ENCODE measurements at places on chromosomes 3 and 15. TPM values are rescaled to one million over a fixed set of nuclear protein-coding genes. Genes with fewer than 3 reads are reported as not detected.

DNA sequence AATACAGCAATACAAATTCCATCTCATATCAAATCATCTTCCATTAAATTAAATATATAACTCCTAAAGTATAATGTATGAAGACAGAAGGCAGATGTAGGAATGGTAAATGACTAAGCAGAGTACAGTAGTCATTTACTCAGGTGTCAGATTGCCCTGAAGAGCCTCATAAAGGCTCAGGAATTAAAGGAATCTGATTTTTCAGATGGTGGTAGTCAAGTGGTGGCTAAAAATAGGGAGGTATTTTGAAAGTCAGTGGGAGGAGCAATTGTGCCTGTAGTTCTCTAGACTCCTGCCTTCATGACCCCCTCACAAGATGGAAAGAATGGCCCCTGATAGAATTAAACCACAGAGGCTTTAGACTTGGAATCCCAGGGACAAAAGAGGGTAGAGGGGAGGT, 142.7 kb upstream of the SYNPR start:
- no peak for DNase-seq

DNA sequence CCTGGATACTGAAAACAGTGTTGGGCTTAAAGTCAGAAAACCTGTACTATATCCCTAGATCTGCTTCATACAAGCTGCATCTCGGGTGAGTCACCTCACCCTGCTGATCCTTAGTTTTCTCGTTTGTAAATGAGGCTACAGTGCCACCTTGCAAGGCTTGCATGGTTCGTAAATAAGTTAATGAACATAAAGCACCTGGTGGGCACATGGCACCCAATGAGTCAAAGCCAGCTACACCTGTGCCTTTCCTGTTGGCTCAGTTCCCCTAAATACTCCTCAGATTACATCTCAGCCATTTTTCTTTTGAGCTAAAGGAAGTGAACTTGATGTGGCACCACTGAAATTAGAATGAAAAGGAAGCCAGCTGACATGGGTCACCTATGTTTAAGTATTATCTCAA, 26.5 kb downstream of the RTP1 start:
- DNase-seq, result no peak

The RPUSD3 gene
- total RNA-seq, result 25.8 TPM

DNA sequence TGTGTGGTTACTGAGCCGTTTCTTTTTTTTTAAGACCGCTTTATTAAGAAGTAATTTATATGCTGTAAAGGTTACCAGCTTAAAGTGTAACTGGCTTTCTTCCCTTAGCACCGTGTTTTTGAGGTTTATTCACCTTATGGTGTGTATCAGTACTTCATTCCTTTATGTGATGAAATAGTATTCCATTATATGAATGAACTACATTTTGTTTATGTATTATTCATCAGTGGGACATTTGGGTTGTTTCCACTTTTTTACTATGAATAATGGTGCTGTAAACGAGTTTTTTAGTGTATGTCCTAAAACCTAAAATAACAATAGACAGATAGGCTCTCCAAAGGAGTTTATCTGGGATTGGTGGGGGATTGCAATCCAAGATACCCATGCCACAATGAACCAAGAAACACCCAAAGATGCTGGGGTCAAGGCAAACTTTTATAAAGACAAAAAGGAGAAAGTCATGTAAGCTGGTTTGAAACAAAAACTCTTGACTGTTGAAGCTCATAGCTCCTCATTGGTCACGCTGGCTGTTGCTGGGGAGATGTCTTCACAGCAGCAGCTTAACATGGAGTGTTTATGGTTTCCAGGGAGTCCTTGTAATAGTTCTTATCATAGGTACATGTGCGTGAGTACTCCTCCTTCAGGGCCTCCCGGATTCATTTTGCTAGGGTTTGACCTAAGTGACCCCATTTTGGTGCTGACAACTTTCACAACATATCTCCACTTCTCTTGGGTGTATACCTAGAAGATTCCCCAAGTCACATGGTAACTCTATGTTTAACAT, 16.0 kb downstream of the TM2D3 start:
- no peak for DNase-seq

The CCR3 gene
- not detected for total RNA-seq

The CLDN16 gene
- total RNA-seq, result not detected

DNA sequence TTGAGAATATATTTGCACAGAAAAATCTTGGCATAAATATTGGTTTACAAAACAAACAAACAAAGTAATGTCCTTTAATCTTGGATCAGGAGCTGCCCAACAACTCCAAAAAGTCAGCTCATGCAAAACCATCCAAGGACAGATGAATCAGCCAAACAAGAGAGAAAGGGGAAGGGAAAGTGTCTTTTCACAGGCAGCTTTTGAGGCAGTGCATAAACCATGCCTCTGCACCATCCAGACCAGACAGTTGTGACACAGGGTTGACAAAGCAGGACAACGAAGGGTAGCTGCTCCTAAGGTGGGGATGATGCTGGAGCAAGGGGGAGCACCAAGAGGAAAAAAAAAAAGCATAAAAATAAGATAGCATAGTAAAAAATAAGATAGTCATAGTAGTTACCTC, 8.7 kb downstream of the CD86 start:
- DNase-seq, result no peak

DNA sequence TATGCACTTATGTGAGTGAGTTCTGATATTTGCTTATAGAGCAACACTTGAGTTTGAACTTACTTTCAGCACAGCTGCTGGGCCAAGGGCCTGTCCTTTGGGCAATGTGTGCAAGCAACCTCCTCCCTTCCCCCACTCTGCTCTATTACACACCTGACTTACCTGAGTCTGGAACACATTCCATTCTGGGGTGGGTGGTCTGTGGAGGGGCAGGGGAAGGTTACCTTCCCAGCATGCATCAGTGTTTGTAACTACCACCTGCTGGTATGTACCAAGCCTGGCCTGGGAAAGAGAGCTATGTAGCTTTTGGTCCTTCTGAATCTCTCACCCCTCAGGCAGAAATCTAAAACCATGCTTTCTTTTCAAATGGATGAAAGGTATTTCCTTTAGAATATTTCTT, 103.0 kb downstream of the ISL2 start:
- DNase-seq, result no peak

The BUB1B gene
- total RNA-seq, result 0.54 TPM

DNA sequence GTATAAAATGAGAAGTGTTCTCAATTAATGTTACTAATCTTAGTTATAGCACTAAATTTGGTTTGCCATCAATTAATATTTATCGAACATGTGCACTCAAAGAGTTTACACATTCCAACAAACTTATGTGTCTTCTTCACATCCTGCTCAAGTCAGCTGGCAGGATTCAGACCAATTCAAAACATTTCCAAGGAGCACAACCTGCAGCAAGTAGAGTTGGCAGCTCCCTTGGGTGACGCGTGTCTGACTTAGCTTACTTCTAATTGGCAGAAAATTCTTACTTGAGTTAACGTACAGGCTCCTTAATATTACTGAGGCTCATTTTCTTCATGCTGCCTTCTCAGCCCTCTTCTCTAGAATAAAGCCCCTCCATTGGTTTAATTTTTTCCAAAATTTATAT, 110.4 kb upstream of the PFN2 start:
- DNase-seq, result no peak

DNA sequence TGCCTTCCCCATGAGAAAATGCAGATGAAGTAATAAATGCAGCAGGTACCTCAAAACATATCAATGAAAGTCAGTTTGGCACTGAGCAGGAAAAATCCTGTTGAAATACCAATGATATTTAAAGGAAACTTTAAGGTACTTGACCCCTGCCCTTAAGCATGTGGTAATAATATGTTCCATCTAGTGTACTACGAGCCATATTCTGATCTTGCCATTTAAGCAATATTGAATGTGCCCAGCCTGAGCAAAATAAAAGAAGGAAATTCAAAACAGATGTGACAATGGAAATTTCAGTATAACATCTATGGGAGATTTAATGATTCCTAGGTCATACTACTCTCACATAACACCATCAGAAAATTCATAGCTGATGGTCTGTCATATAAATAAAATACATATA, 191.8 kb upstream of the CGNL1 start:
- DNase-seq, result no peak

DNA sequence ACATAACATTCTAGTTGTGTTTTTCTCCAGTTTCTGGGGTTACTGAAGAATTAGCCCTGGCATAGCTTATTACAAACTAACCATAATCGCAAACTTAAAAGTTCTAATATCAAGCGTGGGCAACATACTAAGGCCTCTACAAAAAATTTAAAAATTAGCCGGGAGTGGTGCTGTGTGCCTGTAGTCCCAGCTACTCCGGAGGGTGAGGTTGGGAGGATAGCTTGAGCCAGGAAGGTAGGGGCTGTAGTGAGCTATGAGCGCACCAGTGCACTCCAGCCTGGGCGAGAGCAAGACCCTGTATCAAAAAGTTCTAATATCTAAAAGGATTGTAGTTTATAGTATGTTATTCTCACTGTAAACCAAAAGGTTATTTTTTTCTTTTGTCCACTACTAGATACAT, 1.1 kb downstream of the OIP5 start:
- DNase-seq, result no peak

DNA sequence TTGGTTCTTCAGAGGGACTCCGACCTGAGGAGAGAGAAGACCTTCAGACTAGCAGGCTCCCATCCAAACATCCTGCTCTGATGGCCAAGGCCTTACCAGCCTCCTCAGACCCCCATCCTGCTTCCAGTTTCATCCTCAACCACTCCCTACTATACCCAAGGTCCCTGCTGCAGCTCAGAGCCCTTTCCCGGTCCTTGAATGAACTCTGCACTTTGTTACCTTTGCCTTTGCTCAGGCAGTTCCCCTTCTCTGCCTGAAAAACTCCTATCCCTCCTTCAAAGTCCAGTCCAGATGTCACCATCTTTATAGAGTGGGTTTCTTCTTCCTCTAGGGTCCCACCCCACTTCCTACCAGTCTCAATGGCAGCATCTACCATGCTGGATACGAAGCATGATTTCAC, 13.1 kb downstream of the EFCAB12 start:
- no peak for DNase-seq

DNA sequence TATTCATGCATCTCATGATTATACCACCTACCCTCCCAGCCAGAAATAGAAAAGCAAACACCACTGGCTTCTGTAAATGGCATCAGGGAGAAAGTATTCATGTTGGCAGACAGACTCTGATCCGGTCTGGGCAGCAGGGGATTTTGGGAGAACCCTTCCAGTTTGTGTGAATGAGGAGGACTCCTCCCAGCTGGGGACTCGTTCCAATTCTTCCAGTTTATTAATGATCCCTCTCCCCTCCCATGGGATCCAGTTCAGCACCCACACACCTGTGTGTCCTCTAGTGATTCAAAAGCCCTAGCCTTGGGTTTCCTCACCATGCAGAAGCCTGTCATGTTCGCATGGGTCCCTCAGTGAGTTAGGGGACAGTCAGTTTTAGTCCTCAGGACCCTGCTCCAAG, 110.9 kb downstream of the IQSEC1 start:
- no peak for DNase-seq

The ARNT2 gene
- 10.0 TPM for total RNA-seq

- no peak for DNase-seq
Measured at GRCh38 chr3:11346416-11346815, 74.2 kb downstream of the ATG7 start.

- DNase-seq, result no peak
Measured at GRCh38 chr3:84136425-84136824, 822.4 kb upstream of the CADM2 start.

- DNase-seq, result no peak
Measured at GRCh38 chr15:81880314-81880713, 165.5 kb downstream of the MEX3B start.

DNA sequence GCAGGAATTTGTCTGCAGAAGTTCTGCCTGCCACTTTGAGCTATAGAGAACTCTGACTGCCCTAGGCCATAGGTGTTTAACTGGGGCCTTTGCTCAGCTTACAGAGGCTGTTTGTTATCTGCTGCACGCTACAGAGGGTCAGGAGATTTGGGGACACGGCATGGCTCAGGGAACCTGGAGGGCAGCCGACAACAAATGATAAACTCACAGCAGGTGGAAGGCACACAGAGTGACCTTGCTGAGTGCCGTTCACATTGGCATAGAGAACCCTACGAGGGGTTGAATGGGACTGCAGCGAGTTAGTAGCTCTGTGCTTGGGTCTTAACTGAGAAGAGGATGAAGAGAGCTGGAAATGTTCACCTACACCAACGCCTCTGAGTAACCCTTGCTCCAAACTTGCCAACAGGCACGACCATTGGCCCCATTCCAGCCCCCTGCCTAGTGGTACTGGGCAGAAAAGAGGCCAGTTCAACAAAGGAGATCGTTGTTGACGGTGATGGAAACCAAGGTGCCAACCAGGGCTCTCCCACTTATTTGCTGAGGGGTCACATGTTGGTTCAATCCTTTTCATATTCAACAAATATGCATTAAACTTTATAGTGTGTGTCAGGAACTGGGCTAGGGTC, 301.1 kb downstream of the NTRK3 start:
- DNase-seq, result no peak

The PLCH1 gene
- 0.09 TPM for total RNA-seq

The MESP1 gene
- 5.3 TPM for total RNA-seq

DNA sequence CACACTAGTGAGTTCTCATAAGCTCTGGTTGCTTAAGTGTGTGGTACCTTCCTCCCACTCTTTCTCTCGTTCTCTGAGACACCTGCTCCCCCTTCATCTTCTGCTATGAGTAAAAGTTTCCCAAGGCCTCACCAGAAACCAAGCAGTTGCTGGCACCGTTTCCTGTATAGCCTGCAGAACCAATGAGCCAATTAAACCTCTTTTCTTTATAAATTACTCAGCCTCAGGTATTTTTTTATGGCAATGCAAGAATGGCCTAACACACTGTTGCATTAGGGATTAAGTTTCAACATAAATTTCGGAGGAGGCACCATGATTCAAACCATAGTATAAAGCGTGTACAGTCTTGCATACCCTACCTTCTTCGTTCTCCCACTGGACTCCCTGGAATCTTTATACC, 252.3 kb upstream of the CHRM5 start:
- DNase-seq, result no peak

DNA sequence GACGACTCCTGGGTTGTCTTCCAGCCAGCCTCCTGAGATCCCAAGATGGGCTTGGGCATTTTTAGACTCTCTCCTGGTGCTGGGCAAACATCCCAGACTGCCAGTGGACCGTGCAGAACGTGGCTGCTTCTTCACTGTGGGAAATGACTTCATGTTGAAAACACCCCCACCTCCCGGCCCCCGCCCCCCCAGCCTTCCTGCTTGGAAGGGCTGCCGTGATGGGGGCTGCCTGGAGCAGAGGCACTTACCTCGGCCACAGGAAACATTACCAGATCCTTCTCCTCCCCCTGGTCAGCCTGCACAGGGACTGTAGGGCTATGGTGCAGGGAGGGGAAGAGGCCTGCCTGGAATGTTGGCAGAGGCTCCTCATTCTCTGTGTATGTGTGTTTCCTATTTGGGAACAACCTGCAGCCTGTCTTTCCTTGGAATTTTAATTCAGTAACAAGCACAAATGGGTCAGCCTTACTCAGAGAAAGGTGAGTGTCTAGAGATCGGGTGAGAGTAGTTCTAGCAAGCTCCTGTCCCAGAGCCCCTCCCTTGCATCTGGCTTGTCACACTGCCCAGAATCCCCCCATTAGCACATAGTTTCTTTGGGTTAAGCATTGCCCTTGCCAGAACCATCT, 90.8 kb downstream of the ANP32A start:
- peak; percentile 72 for DNase-seq

DNA sequence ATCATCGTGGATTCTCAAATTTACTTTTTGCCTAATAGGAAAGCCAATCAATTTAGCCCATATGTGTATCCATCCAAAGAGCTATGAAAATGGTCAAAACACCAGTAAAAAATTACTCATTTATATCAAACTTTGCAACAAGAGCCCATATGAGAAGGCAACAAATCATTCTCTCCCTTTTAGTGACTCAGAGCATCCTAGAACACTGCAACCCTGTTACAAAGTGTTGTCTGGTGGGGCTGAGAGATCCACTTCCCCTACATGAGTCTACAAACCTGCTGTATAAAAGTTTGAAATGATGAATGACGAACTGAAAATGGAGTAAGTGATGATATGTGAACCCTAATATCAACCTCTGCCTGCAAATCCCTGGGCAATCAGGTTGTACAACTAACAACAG, 23.3 kb downstream of the PDZRN3 start:
- no peak for DNase-seq

Measured in heart left ventricle (tissue), 16 donors.